ENCODE measurements at places on chromosomes 5 and 9.

GRCh38 chr5:176677209-176677939 lies 30.1 kb downstream of the TSPAN17 start:
- no peak for DNase-seq

DNA sequence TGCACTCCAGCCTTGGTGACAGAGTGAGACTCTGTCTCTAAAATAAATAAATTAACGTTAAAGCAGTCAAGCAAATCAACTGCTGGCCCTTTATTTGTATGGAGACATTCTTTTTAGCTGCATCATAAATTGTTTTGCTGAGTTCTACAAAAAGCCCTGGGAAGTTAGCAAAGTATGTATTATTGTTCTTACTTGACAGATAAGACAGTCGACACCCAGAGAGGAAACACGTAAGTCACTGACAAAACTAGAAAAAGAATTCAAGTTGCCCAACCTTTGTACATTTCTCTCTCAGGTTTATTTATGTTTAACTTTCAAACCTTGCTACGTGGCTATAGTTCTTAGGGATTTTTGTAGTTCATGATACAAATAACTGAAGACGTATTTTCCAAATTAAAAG lies 40.4 kb upstream of the MACIR start:
- no peak for DNase-seq

DNA sequence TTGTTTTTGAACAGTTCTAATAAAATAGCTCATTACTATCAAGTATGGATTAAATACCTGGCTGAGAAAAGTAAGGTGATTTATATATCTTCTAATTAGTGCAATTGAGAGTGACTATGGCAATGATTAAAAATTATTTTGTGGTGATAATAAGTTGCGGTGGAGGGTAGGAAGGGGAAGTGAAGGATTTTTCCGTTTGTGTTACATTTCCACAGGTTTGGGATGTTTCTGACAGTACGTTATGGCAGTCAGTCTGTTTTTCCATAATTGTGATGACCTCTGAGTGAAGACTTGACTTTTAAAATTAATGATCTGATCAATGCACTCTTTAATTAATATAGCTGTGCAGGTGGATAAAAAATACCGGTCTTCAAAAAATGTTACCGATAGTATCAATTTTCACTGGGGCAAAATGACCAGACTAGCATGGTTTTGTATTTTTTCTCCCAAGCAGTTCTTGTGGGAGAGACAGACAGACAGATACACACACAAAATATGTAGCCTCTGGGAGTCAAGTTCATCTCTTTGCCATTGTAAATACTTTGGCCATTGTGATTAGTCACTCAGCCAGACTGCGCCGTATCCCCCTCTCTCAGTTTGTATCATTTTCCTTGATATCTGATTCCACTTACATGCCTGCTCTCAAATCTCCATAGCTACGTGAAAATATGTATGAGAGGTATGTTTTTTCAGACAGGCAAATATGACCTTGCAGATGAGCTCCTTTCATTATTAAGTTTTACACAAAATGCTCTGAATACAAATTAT lies 60.2 kb downstream of the ARHGAP26 start:
- DNase-seq, result no peak

- DNase-seq, result no peak
These were observed 112.4 kb downstream of the FSTL4 start for GRCh38 chr5:133499895-133500294.

GRCh38 chr5:105708442-105708841 lies 1962.3 kb downstream of the EFNA5 start:
- DNase-seq, result no peak

DNA sequence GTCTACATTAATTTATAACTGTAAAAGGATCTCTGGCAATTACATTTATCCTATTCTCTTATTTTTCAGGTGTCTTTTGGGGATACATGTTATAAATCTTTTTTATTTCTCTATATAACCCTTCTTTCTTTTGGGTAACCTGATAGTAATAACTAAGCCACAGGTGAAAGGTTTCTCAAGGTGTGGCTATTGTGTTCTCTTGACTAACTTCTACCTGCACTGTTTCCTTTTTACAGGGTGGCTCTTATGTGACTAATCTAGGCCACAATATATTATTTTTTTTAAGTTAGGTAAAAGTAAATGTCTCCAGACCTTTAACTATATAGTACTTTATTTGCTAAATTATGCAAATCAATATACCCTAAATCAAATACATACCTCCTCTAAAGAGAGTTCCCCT lies 193.2 kb downstream of the EFNA5 start:
- DNase-seq, result no peak
